ENCODE measurements at places on chromosomes 1 and 21. TPM values are rescaled to one million over a fixed set of nuclear protein-coding genes. Genes with fewer than 3 reads are reported as not detected.

RGS8 gene
- not detected for total RNA-seq

FABP3 gene
- 4,287 TPM for total RNA-seq

OLIG2 gene
- total RNA-seq: not detected

BARHL2 gene
- not detected for total RNA-seq

GJA8 gene
- not detected for total RNA-seq

GRCh38 chr1:149887456-149888246, 11.7 kb upstream of the BOLA1 start:
- peak; percentile 87 for DNase-seq

ANGPTL1 gene
- total RNA-seq: 17.6 TPM

RBBP5 gene
- 8.5 TPM for total RNA-seq

GRCh38 chr1:220527279-220527907, 543 bp upstream of the MARK1 start:
- peak; percentile 62 for DNase-seq

DNA sequence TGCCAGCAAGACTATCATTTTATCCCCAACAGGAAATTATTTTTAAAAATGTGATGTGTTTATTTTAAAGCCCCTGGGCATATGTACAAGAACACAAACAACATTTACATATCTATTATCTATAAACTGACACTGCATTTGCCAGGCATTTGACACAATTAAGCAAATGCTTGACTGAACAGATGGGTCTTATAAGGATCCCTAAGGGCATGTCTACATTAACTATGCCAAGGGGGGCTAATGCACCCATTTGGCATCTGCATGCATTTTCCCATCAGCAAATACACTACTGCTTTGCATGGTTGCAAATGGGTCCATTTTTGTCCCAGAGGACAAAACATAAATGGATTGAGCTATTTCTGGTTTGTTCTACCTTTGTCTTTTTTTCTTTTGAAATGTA, 884.8 kb upstream of the B3GALT2 start:
- no peak for DNase-seq

SLC22A15 gene
- total RNA-seq: 7.9 TPM

OR2T11 gene
- total RNA-seq: not detected

KCNK1 gene
- total RNA-seq: 10.5 TPM

ST7L gene
- 12.9 TPM for total RNA-seq

RCSD1 gene
- total RNA-seq: 38.1 TPM

DNA sequence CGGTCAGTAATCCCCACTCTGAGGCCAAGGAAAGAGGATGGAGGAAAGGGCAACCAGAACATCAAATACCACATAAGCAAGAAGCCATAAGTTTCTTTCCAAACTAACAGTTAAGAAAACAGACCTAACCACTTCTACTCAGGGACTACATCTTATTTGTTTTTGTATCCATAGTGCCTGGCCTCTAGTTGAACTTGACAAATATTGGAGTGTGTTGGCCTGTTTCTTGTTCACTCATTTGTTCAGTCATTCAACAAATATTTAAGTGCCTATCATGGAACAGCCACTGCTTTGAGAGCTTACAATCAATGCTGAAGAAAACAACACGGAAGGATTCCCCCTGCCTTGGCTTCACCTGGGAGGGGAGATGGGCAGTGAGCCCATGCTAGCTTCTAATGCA, 69.7 kb downstream of the ST6GALNAC3 start:
- DNase-seq: no peak

SLC35F3 gene
- not detected for total RNA-seq

DNA sequence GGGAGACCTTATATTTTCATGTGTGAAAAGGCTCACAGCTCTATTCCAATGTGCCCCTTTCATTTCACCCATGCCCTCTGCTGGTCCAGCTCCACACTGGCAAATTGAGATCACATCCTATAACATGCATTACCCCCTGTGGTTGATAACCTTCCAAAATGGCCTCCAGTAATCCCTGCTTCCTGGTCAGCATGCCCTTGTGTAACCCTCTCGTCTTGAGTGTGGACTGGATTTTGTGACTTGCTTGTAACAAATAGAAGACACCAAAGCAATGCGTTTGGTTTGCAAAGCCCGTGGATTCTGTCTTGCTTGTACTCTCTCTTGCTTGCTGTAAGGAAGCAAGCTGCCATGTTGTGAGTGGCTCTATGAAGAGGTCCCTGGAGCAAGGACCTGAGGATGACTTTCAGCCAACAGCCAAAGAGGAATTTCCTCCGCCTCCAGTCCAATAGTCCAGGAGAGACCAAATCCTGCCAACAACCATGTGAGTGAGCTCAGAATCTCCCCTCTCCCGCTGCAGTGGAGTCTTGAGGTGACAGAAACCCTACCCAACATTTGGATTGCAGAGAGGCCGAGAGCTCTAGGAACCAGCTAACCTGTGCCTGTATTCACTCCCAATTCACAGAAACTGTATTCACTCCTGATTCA, 17.4 kb downstream of the KCNA10 start:
- no peak for DNase-seq

DNA sequence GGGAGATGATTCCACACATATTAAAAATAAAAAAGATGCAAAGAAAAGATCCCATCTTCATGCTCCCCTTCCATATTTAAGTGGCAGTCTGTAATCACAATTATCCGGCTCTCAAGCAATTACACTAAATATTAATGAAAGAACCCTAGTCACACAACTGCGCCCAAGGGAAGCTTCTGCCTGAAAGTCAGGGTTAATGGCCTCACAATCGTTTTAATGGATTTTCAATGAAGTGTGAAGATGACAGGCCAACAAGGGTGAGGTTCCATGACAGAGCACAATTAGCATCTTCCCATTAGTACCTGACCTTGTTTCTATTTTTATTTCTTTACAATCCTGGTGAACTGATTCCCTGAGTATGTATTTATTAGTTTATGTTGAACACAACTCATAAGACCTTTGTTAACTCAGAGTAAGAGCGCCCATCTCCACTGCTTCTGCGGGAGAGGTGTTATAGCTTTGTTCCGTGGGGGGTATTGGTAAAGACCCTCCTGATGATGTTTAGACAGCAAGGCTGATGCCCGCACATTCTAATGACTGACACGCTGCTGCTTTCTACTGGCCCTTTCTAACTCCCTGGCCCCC, 80.9 kb downstream of the IER5 start:
- DNase-seq: no peak

DNA sequence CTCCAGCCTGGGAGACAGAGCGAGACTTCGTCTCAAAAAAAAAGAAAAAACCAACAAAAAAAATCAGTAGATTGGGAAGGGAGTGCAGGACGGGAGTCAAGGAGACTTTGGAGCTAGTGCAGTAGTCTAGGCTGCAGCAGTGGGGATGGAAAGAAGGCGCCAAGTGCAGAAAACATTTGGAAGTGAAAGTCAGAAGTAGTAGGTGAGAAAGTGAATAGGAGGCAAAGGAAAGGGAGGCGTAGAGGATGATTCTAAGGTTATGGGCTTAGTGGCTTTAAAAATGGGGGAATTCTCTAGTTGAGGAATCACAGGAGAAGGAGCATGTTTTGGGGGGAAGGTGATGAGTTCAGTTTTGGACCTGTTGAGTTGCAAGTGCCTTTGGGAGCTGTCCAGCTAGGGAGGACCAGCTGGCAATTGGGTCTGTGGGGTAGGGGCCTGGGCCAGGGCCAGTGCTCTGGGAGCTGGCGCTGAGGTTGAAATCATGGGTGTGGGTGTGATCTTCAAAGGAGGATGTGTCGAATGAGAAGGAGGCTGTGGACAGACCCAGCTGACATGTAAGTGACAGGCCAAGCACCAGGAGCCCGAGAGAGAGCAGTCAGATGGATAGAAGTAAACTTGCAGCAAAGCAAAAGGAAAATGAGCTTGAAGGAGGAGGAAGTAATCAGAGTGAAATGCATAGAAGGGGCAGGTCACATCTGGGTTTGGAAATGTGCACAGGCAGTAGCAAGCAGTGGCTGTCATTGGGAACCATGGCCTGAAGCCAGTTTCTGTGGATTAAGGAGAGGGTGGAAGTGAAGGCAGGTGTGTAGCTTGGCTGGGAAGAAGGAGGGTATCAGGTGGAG, 15.8 kb downstream of the TMCC2 start:
- no peak for DNase-seq

- peak; percentile 85 for DNase-seq
Measured at GRCh38 chr1:94925561-94926125, 1.3 kb downstream of the CNN3 start.

CDA gene
- 3.3 TPM for total RNA-seq

DNA sequence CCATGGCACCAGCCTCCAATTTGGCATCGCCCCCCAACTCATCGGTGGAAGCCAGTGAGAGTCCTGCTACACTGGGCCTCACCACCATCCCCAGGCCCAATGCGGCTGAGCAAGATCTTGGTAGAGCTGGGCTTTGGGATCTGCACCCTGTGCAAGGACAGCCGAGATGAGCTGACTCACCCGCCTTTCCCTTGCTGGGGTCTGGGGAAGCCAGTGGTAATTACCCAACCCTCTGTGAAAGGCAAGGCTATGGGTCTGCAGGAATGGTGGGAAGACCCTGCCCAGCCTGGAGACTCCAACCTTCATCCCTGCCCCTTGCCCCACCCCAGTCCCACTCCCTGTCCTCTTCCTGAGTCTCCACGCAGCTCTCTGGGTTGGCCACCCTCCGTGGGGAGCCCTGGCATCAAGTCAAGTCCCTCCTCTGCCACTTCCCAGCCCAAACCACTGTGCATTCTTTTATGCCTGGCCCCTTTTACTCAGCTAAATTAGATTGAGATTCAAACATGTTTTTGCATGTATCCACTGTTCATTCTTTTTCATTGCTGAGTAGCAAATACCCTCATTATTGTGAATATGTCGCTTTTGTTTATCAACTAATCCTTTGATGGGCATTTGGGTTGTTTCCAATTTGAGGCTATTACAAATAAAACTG, 8.8 kb downstream of the SMCP start:
- no peak for DNase-seq

C4BPA gene
- not detected for total RNA-seq

NR5A2 gene
- 1.0 TPM for total RNA-seq

DNA sequence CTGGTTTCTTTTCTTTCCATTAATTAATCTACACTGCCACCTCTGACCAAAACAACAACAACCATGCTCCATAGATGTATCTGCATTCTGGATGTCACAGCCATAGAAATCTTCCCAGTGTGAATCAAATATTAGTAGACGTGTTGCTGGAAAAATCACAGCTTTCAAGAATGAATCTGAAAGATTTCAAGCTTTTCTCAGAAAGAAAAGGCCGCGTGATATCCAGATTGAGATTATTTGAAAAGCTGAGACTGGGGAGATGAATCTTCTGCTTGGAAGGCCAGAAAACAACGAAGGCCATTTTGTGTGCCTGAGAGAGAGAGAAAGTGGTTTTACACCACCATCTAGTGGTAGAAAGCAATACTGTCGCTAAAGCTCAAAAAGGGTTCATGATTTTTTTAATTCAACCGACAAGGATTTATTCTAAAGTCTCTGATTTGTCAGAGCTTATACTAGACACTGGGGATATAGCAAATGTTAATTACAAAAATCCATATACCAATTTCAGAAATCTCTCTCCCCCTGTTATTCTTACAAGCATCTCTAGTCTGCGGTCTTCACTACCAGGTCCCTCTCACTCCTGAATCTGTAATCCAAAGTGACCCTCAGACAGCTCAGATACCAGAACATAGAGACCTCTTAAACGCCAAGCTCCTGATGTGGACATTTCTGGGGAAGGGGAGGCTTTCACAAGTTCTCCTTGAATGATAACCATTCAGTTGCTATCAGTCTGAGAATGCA, 87.5 kb upstream of the SGIP1 start:
- peak; percentile 22 for DNase-seq

DNA sequence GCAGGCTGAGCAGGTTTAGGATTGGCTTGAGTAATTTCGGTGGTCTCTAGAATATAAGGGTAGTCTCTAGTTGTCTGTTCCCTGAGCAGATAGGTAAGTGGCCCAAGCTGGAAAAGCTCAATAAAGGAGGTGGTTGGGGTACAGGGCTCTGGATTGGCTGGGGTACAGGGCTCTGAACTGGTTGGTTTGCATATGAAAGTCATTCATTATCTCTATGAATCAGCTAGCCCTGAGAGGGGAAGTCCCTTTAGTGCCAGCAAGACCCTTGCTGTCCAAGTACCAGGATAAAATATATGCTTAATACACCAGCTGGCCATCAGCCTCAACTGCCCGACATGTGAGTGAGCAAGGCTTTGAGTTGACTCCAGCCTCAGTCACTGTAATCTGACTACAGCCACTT, 93.0 kb downstream of the ZBTB18 start:
- DNase-seq: no peak

CD84 gene
- total RNA-seq: 0.90 TPM

- no peak for DNase-seq
Measured at GRCh38 chr21:40719615-40720014, 127.3 kb downstream of the DSCAM start.

GRCh38 chr21:42646076-42646825, 7.2 kb upstream of the PDE9A start:
- DNase-seq: no peak

GRCh38 chr1:150577557-150578271, 1.7 kb downstream of the MCL1 start:
- no peak for DNase-seq

ZBTB8B gene
- total RNA-seq: not detected

DNA sequence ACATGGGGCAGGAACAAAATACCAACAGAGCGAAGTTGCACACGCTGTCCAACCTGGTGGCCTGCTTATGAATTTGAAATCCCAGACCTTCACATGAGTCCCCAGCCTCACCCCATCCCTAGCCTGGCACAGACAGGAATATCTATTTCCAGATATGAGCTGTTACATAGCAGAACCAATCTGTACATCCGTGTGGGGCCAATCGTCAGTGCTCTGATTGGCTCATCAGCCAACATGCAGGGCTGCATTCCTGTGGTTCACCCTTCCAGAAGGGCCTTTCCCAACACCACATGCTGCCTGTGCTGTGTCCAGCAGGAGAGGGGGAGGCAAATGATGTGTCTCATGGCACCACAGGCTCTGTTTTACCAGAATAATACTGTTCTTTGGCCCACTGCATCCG, 31.3 kb downstream of the CCN1 start:
- peak; percentile 43 for DNase-seq

LCE6A gene
- total RNA-seq: not detected

DNA sequence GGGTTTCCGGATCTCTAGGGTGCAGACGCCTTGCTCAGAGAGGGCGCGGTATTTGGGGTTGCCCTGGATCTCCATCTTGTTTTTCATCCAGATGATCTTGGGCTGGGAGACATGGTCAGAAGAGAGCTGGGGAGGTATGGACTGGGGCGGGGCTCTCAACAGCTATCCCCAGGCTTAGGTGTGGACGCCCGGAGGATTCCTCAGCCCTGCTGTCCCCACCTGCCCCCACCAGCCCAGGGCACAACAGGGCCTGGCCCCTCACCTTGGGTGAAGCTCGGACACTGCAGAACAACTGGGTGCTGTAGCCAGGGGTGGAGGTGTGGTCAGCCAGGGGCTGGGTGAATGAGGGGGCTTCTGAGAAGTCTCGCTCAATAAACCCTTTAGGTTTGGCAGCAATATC, 6.6 kb downstream of the MYBPH start:
- no peak for DNase-seq

DNA sequence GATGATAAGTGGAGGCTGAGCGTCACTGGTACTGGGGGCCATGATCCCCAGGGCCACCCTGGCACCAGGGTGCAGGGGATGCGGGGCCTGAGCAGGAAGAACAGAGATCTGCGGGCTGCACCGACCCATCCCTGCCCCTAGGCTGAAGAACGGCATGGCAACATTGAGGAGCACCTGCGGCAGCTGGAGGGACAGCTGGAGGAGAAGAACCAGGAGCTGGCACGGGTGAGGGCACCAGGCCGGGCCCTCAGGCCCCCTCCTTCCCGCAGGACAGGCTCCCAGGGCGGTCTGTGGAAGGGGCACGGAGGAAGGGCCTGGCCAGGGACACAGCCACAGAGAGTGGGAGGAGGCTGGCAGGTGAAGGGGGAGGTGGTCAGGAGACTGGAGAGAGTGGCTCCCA, 21.8 kb downstream of the PPFIA4 start:
- DNase-seq: no peak

GRCh38 chr1:154742606-154743005, 127.5 kb downstream of the KCNN3 start:
- DNase-seq: no peak

KIF26B gene
- 2.3 TPM for total RNA-seq

RAP1GAP gene
- total RNA-seq: 8.0 TPM

Measured in heart left ventricle (tissue), 16 donors.